Epithelial cell of esophagus (primary cell): ENCODE measurements at places on chromosomes 2 and 18.

- DNase-seq: no peak
Measured at GRCh38 chr2:229794636-229795035, 80.3 kb upstream of the DNER start.

DNA sequence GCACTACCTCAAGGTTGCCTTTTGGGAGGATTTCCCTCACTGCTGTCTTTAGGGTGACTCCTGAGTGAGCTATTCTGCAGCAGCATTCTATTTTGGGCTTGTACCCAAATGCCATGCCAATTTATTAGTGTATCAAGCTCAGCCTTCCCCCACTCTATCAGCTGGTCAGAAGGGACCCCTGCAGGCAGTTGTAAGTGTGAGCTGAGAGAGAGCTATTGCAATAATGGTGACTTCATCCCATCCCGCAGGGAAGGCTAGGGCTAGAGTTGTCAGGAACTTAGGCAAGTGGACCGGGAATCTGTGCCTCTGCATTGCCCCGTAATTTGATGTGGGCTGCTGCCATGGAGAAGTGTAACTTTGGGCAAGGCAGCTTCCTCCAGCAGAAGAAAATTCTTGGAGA lies 1.8 kb upstream of the CRYGB start:
- DNase-seq: no peak

DNA sequence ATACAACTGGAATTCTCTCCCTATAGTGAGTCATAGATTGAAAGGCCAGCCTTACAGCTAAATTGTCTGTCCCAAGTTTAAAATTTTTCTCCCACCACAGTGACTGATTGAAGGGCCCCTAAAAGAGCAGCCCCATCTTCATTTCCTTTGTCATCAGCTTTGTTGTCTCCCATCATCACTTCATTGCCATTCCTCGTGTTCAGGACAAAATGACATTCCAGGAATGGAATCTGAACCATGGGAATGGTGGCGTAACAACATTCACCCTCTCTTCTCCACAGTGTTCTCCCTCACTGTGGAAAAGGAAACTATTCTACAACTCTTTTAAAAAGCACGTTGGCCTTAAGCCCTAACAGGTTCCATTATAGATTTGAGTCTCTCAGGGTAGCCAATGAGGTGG lies 52.1 kb downstream of the PSTPIP2 start:
- no peak for DNase-seq

- no peak for DNase-seq
Measured at GRCh38 chr18:3689986-3690763, 240.2 kb downstream of the TGIF1 start.

DNA sequence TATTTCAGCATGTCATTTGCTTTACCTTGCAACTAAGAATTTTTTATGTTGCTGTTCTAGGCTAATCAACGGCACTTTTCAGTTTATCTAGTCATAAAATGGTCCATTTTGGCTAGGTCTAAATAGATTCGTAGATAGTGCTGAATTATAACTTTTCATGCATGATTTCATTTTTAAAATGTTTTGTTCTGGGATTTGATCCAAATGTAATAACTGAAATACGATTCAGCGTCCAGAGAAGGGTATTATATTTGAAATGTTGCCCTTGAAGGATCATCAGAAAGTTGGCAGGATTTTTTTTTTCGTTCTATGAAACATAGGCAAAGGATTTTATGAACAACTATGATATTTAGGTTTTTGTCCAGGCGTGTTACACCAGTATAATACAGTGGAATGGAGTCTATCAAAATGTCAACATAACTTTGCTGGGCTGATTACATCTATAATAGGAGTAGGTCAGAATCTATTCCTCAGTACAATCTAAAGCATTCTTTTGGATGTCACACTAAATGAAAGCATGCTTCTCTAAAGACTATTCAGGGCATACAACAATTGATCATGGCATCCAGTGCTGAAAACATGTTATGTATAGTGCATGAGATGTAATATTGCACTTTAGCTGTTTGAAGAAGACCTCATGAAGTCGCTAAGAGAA lies 24.8 kb downstream of the TTC27 start:
- no peak for DNase-seq

- no peak for DNase-seq
Measured at GRCh38 chr2:99898336-99899048, 243.9 kb downstream of the AFF3 start.

DNA sequence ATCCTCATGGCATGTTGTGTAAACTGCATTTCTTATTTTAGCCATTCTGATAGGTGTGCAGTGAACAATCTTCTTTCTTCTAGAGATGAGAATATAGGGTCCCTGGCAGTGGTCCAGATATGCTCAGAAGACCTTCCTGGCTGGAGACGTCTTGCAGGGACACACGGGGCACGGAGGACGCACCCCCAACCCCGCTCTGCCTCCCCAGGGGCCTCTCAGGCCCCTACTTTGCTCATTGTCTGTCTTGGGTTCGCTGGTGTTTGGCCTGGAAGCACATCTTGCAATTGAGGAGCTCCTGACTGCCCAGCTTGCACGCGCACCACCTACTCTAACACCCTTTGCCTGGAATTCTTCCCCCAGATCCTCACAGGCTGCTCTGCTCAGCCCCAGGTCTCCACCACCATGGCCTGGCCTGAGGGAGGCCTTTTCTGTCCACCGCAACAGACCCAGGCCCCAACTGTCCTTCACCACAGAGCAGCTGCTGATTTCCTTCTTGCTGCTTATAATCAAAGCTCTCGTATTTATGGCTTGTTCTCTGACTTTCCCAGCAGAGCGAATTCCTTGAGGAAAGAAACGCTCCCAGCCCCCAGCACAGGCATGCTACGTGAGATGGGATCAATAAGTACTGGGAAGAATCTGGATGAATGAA lies 295.9 kb upstream of the HDAC4 start:
- DNase-seq: no peak

- DNase-seq: peak; percentile 79
Measured at GRCh38 chr18:28725876-28726275, 548.9 kb upstream of the CDH2 start.

- DNase-seq: no peak
Measured at GRCh38 chr18:36322734-36323133, 25.2 kb downstream of the FHOD3 start.

DNA sequence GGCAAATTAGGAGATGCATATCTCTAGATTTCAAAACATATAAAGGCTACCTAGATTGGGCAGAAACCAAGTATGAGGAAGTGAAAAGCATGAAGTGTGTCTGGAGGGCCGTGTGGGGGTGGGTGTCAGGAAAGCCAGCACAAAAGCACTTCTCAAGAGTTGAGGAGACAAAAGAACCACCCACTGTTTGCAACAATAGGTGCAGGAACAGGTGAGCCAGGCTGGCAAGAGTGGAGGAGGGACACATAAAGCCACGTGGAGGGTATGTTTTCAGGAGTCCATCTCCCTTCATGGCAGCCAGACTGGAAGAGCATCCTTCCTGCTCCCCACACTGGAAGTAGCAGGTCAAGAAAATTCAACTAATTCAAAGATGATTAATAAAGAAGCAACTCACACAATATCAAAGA lies 96.4 kb downstream of the CERS6 start:
- DNase-seq: no peak

DNA sequence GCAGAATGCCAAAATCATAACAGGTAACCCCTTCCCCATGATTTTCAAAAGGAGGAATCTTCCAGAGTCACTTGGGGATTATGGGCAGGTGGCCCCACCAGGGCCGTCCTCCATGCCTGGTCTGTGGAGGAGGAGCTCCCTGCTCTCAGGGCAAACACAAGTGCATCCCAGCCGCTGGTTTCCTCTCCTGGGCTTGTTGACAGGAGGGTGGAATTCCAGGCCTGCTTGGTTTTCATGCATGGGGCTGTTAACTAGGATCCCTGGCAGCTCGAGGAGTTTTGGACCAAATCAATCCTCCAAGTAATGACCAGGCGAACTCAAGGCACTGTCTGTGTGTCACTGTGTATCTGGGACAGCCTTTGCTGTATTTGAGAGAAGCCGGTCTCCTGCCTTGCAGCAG lies 45.3 kb downstream of the FOSL2 start:
- no peak for DNase-seq

- no peak for DNase-seq
Measured at GRCh38 chr2:182248362-182248761, 178.5 kb downstream of the PDE1A start.

GRCh38 chr2:160010361-160011145 lies 51.9 kb downstream of the PLA2R1 start:
- DNase-seq: peak; percentile 18

- no peak for DNase-seq
Measured at GRCh38 chr2:121088251-121089165, 196.5 kb downstream of the TFCP2L1 start.

DNA sequence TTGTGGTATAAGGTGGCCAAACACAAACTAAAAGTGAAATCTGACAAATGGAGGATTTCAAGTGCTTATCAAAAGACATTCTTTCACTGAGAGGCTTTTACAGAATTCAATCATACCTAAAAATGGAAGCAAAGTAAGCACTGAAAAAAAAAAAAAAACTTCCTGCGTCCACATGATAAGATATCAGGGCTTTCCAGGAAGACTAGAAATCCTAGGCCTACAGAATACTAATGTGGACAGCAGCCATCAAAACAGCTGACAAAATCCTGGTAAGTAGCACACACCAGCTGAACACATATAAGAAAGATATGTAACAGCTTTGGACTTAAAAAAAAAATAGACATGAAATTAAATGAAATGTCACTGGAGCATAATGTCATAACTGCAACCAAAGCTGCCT lies 178.2 kb downstream of the SUCLG1 start:
- no peak for DNase-seq

GRCh38 chr2:183072177-183072576 lies 6.4 kb upstream of the DUSP19 start:
- DNase-seq: no peak

DNA sequence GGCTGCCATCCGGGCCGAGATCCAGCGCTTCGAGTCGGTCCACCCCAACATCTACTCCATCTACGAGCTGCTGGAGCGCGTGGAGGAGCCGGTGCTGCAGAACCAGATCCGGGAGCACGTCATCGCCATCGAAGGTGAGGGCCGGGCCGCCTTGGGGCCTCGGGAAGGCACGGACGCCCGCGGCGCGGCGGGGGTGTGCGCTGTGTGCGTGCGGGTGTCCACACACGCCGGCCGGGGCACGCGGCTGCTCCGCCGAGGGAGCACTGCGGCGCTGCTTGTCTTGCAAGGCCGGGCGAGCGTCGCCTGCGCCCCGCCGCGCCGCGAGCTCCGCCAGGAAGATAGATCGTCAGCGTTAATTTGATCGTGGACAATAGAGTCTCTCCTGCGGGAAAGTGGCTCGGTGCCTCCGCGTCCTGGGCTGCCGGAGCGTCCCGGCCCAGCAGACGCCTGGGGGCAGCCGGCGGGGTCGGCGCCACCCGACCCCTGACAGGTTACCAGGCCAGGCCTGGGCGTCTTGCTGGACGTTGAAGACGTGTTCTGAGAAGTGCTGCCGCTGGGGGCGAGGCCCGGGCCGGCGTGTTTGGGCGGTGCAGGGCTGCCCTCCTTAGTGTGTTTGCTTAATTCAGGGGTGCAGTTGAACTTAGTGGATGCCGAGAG lies 1.0 kb downstream of the AGAP1 start:
- DNase-seq: peak; percentile 69

DNA sequence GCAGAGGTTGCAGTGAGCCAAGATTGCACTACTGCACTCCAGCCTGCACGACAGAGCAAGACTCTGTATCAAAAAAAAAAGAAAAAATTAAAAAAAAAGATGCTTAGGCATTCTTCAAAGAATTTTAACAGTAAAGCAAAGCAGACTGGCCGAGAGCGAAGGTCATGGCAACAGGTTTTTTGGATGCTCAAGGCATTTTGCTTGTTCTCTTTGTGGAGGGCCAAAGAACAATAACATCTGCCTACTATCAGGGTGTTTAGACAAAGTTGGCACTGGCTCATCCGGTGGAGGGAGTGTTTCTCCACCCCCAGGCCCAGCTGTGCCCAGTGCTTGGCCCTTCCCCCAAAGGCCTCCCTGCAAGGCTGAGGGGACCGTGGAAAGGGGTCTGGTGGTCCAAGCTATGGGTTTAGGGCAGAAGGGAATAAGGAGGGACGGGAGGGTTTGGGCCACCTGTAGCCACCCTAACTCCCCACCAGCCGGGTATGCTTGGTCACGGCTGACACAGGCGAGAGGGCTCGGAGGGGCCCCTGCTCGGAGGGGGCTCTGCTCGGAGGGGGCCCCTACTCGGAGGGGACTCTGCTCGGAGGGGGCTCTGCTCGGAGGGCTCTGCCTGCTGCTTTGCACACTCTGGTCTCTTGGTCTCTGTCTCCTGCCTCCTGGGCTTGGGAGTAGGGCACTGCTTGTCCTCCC lies 26.7 kb upstream of the ALLC start:
- DNase-seq: no peak

GRCh38 chr18:24369426-24369825 lies 28.2 kb downstream of the OSBPL1A start:
- no peak for DNase-seq

DNA sequence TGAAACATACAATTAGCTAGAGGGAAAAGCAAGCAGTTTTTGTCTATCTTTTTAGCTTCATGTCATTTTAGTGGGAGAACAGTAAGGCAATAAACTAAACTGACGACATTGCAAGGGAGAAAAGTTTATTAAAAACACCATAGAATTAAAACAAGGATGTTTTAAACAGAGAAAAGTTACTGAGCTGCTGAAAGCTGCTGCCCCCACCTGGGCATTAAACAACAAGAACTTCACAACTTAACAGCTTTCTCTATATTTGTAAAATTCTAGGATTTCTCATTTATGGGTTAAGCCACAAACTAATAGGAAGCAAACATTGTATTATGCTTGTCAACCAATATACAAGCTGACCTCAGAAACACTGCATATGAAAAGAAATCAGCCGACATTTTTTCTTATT lies 289.2 kb downstream of the ERBB4 start:
- DNase-seq: peak; percentile 48

DNA sequence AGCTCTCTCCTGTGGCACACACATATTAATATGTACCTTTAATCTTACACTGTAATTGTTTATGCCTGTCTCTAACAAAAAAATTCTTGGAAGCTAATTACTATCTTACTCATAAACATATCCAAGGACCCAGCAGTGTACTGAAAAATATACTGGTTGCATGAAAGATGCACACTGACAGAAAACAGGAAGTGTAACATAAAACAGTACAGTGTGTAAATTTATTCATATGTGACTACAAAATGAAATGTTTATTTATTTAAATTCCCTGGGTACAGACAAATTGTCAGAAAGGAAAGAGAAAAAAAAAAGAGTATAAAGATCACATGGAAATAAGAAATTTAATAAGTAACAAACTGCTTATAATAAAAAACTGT lies 28.5 kb downstream of the TMEM131 start:
- no peak for DNase-seq

- no peak for DNase-seq
Measured at GRCh38 chr2:238003234-238004031, 36.6 kb downstream of the UBE2F start.

GRCh38 chr18:79644666-79645057 lies 34.9 kb upstream of the CTDP1 start:
- no peak for DNase-seq

GRCh38 chr18:13292736-13293135 lies 74.2 kb downstream of the LDLRAD4 start:
- DNase-seq: no peak

DNA sequence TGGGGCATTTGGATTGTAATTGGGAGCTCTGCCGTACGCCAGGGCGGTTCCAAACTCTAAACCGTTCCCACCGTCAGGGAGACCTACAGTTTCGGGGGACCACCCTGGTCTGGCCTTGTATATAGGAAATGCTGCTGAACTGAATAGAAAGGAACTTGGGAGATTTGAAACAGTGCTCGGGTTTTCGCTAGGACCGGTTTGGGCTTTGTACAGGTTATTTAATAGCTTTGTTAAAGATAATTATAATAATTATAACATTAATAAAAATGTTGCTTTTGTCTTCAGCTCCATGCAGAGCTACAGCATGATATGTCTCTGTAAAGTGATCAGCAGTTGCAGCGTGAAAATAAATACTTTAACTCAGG lies 2.4 kb downstream of the SP5 start:
- DNase-seq: no peak
